Activated CD4-positive, alpha-beta T cell treated with anti-CD3 and anti-CD28 coated beads, Interleukin-2, Interleukin-4, amounts not matched to agents 100 ng/mL and 50 ng/mL, durations not matched to agents 16 hours and 8 hours (primary cell): ENCODE measurements at places on chromosomes 13 and 19.

DNA sequence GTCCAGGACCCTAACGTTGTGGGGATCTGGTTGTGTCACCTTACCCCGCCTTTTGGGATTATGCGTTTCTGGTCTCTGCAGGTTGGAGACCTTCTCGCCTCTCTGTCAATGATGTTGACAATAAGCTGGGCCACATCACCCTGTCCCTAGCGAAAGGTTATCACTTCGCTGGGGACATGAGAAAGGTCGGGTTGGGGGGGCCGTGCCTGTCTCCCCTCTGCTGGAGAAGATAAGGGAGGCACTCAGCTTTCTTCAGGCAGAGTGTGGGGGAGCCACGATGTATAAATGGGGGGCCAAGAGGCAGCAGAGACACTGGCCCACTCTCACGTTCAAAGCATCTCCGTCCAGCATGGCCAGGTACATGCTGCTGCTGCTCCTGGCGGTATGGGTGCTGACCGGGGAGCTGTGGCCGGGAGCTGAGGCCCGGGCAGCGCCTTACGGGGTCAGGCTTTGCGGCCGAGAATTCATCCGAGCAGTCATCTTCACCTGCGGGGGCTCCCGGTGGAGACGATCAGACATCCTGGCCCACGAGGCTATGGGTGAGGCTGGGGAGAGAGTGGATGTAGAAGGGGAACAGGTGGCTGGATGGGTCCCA lies at the start of gene RLN3:
Gene RLN3, plus strand, starts transcription at position 293 of the 595 bp plus-strand sequence. Its CDS starts 57 bp downstream, at position 350.
- DNase-seq = no peak

DNA sequence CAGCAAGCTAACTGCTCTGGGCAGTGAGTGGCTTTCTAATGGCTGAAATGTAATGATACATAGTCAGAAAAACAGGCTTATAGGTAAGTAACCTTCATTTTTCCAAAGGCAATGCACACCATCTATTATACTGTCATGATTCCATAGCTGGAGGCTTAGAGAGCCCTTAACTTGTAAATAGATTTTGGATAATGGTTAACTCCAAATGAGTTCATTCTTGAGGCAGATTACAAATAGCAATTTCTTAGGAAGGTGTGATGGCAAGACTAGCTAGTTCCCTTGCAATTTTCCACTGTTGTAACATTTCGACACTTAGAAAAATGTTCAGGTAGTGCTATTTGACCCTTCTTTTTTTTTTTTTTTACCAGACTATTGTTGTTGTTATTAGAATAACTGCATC lies 789.8 kb upstream of the PCDH9 start:
- DNase-seq = no peak

DNA sequence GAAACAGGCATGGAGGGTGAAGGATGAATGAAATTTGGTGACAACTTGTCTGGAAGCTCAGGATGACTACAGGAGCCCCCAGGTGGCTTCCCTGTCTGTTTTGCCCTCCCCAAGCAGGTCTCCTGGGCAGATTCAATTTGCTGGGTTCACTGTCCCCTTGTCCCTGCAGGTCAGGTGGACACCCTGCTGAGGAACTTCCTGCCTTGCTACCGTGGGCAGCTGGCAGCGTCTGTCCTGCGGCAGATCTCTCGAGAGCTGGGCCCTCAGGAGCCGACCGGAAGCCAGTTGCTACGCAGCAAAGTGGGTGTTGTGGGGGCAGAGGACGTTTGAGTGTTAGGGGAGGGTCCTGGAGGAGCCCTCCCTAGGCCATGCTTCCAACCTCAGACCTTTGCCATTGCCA lies 19.1 kb downstream of the PGLS start:
- DNase-seq = no peak

DNA sequence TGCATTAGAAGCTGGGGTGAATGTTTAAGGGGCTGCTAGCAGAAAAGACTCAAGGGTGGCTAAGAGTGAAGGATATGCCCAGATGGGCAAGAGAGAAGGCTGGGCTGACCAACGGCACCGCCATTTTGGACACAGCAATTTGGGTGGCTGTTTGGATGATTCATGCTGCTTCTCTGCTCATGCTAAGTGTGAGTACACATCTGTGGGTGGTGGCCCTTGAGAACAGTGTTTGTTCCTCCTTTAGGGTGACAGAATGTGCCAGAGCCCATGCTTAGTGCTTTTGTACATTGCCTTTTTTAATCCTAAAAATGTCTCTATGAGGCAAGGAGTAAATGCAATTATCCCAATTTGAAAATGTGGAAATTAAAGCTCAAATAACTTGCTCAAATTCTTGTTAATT lies 9.8 kb downstream of the CBY2 start:
- DNase-seq = no peak

DNA sequence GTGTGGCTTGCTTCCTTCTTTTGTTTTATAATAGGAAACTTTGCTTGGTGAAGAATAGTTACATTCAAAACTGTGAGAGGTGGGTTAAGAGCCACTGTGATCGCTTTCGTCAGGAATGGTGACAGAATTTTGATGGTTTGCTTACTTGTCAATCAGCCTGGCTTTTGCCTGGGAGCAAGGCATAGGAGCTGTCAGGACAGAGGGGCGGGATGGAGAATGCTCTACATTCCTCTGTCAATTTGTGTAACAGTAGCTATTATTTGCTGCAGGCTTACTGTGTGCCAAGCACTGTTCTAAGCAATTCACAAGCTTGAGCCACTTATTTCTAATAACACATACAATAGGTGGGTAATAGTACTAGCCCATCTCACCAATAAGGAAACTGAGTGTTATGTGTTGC lies 28.1 kb upstream of the TNFSF11 start:
- DNase-seq = no peak

DNA sequence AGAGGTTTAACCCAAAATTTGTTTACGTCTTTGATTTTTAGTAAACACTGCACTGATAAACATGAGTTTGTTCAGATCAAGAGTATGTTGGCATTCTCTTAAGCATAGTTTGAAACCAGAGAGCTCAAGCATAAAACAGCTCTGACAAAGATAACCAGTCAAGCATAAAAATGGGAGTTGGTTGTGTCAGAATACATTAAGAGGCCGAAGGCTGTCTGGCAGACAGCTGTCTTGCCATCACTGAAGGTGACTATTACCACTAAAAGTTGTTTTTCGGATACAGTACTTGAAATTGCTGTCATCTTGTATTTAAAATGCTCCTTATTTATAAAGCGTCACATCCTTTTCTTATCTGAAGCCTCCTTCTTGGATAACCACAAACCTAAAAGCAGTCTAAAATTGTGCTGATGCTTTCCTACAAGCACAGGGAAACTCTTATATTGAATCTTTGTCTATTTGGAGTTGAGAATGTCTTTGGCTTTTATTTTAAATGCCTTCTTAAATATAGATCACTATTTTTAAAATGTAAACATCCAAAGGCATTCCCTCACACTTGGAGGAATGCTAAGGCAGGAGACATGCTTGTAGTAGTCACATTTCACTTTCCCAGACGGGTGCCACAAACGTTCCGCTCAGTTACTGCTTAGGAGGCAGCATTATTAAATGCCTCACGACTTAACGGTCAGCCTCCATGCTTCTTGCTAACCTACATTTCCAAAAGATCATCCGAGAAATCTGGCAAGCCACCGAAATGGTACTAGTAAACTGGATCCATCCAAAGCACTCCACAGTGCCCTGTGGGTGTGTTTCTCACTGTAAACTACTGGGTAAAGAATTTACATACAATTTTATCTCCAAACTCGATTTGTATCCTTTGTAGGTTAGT lies 1.5 kb downstream of the SMAD9 start:
- no peak for DNase-seq

DNA sequence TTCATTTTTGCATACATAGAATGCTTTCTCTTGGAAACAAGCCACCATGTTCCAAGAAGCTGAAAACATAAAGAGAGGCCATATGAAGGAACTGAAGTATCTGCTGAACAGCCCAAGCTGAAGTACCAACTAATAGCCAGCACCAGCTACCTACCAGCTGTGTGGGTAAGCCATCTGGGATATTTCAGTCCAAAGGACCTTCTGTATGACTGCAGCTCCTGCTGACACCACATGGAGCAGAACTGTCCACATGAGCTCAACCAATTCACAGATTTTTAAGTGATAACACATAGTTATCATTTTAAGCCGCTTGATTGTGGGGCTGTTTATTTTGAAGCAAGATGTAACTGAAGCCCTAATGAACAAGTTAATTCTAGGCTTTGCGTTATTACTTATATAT lies 621.1 kb upstream of the KLHL1 start:
- no peak for DNase-seq

- DNase-seq = no peak
Observed at GRCh38 chr13:29749401-29750182, 100.8 kb downstream of the UBL3 start.

GRCh38 chr19:45354241-45354842 lies 13.8 kb downstream of the KLC3 start:
- DNase-seq = no peak

- no peak for DNase-seq
Observed at GRCh38 chr19:6861683-6862286, 25.6 kb upstream of the ADGRE1 start.

GRCh38 chr19:29517946-29518345 lies 7.8 kb upstream of the VSTM2B start:
- no peak for DNase-seq

DNA sequence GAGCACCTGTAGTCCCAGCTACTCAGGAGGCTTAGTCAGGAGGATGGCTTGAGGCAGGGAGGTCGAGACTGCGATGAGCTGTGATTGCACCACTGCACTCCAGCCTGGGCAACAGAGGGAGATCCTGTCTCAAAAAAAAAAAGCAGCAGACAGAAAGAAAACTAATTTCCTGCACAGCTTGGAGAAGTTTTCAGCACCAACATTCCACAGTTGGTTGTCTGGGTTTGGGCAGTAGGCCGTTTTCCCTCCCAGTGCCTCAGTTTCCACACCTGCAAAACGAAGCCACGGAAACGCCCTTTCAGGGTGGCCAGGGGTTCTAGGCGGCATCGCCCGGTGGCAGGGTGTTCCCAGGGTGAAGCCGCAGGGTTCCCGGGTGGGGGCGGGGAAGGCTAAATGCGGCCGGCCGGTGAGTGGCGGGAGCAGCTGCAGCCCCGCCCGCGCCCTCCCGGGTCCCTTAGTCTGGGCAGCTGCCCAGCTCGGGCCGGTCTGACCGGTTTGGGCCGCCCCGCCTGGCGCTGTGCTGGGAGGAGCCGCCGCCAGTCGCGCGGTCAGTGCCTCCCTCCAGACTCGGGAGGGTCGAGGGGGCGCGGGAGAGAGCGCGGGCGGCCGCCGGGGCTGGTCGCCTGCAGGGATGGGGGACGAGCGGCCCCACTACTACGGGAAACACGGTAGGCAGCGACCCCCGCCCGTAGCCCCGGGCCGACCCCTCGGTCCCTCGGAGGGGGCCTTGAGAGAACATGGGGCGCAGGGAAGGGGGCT lies at the start of gene SLC44A2:
Gene SLC44A2, plus strand, starts transcription at position 551 of the 759 bp plus-strand sequence. Its CDS starts 81 bp downstream, at position 632.
- no peak for DNase-seq
